Activated naive CD4-positive, alpha-beta T cell treated with anti-CD3 and anti-CD28 coated beads for 36 hours (primary cell): ENCODE measurements at places on chromosomes 13 and 19. TPM values are rescaled to one million over a fixed set of nuclear protein-coding genes. Genes with fewer than 3 reads are reported as not detected.

ZNF813 gene
- 4.5 TPM for total RNA-seq

DNA sequence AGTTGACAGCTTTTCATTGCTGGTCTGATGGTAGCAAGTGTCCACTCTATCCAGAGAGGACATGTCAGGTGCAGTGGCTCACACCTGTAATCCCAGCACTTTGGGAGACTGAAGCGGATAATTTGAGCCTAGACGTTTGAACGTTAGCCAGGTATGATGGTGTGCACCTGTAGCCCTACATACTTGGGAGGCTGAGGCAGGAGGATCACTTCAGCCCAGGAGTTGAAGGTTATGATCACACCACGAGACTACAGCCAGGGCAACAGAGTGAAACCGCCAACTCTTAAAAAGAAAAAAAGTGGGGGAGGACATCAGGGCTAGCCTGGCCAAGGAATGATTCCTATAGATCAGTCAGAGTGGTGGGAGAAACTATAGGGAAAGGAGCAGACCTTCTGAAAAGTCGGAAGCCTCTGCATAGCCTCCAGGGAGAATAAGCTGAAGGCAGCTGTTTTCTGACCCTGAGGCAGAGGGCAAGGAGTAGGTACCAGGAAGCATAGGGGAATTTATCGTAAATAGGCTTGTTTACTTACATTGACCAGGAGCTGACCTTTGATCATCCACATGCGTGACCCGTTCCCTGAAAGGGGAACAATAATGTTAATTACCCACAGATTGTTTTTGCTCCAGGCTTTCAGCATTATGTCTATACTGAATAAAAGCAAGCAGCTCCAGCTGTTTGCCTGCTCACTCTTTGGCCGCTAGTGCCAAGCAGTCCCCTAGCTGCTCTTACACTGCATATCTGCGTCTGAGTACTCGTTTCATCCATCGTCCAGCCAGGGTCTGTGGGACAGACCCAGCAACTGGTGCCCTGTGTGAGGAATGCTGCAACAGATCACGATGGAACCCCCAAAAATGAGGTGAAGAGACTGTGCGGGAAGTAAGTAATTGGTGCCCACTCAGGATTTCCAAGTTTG lies 161.6 kb downstream of the RNF17 start:
- DNase-seq = no peak

GRCh38 chr13:22738357-22738756 lies 442.4 kb upstream of the SGCG start:
- DNase-seq = no peak

GRCh38 chr13:51785712-51786424 lies 18.1 kb downstream of the DHRS12 start:
- DNase-seq = no peak

CD79A gene
- total RNA-seq = 2.7 TPM
